ENCODE measurements at places on chromosomes 3 and 15. TPM values are rescaled to one million over a fixed set of nuclear protein-coding genes. Genes with fewer than 3 reads are reported as not detected.

The CPN2 gene
- polyA plus RNA-seq = not detected

The LRRC2 gene
- not detected for polyA plus RNA-seq

The GOLGA8T gene
- not detected for polyA plus RNA-seq

The FANCD2OS gene
- not detected for polyA plus RNA-seq

The CTXN2 gene
- not detected for polyA plus RNA-seq

The RPL29 gene
- 1,720 TPM for polyA plus RNA-seq

The RARB gene
- polyA plus RNA-seq = 0.07 TPM

The NUTM1 gene
- not detected for polyA plus RNA-seq

The MGLL gene
- polyA plus RNA-seq = not detected

The MORC1 gene
- not detected for polyA plus RNA-seq

The GPR62 gene
- polyA plus RNA-seq = not detected

The CRABP1 gene
- not detected for polyA plus RNA-seq

DNA sequence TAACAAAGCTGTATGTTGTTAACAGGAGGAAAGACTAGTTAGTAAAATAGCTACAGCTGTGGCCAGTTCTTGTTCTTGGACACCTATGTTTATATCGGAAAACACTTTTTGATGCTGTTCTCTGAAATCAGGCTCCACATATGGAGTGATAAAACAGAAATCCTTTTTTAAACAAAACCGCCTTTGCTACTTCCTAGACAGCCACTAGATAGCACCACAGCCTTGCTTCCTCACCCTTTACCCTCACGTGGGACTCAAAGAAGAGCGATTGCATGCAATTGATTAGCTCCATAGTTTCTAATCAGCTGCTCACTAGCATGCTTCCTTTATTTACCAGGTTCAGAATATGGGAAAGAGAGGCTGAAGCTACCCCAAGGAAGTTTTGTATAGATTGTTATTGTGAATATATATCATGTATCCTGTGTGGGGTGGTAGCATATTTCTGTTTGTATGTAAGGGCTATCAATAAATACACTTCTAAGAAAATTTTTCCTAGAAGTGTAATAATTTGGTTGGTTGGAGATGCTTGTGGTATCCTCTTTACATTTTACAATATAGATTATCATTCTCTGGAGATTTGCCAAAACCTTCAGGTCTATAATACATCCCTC, 4.3 kb upstream of the MTFMT start:
- DNase-seq = peak; percentile 33

DNA sequence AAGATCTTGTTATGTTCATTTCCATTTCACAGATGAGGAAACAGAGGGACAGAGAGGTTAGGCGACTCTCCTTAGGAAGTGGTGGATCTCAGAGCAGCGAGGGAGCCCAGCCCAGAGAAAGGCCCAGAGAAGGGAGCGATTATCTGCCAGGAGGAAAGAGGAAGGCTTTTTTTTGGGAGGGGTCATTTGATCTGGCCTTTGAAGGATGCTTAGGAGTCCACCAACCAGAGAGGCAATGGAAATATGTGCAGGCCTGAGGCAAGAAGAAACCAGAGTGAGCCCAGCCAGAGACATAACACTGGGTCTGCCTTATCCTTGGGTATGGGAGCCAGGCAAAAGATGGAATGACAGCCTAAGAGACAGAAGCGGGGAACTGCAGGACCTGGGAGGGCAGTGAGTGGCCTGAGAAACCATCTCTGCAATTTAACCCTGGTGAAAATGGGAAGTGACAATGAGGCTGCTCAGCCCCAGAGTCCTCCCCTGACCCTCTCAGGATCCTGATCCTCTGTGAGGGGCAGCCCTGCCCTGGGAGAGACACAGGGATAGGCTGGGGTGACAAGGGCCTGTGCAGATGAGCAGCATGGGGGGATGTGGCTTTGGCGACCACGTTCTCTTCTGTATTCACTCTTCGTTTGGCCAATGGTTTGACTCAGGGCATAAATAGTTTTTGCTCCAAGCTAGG, 163.2 kb downstream of the WNT7A start:
- DNase-seq = no peak

- no peak for DNase-seq
Observed at GRCh38 chr3:157610876-157611535, 107.8 kb upstream of the VEPH1 start.

GRCh38 chr3:30613133-30613825, 6.9 kb downstream of the TGFBR2 start:
- no peak for DNase-seq

- no peak for DNase-seq
Observed at GRCh38 chr3:184523825-184524615, 37.6 kb upstream of the EPHB3 start.

- DNase-seq = no peak
Observed at GRCh38 chr15:75065851-75066509, 42.6 kb downstream of the PPCDC start.

DNA sequence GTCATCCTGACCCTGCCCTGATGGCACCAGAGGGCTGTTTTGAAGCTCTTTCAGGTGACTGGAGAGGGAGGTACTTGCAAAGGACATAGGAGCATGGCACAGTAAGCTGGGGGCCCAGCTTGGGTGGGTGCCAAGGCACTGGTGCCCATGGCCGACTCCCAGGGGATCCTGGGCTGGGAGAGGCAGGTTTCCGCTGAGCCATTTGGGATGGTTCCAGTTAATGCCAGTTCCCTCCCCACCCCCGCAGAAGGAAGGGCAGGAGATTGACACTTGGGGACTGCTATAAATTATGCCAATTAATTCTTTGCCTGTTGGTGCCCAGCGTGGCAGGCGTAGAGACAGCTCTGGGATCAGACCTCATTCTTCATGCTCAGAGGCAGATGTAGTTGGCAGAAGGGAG, 26.1 kb downstream of the CD276 start:
- no peak for DNase-seq

DNA sequence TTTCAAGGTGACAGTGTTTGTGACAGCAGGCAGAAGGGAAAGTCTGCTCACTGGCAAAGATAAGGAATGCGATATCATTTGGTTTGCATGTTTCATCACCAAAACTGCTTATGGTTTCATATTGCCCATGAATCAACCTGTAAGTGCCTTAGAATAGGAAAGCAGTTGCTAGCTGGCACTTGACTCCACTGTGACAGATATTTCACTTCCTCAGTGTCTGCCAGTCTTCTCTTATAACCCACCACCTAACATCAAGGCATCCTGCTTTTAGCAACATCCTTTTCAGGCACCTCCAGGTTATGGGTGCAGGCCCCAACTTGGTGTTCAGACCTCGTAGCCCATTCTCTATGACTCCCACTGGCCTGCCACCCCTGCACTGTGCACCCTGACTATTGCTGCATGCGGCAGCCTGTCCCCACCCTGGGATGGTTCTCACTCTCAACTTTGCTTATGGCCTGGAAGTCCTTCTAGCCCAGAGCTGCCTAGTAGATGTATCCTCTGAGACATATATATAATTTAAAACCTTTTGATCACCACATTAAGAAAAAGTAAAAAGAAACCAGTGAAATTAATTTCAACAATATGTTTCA, 154.4 kb upstream of the RARB start:
- no peak for DNase-seq

- DNase-seq = no peak
Observed at GRCh38 chr3:171289291-171289690, 170.9 kb downstream of the TNIK start.

- no peak for DNase-seq
Observed at GRCh38 chr3:190178779-190179178, 58.1 kb upstream of the P3H2 start.

DNA sequence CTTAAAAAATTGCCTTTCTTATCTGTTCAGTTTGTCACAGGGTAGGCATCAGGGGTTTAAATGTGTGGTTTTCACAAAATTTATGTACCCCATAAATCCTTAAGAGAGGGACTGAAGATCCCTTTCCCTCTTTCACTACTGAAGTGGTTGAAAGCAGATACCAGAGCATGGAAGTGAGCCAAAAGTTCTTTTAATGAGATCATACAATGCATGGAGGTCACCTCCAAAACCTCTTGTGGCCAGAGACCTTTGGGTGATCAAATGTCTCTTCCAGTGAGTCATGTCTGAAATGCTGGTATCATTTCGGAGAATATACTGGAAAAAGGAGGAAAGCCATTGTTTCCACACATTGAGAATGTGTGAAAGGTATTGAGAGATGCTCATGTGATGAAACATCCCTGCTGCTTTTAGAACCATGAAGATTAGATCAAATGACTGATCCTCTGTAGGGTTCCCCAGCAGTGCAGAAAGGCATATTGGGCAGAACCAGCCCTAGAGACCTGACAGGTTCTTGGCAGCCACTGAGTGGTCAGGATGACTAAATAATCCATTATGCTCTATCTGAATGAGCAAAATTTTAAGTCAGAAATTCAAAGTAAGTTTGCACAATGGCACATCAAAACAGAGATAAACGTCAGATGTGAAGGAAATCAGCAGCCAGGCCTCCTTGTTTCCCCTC, 165.8 kb upstream of the SLC2A2 start:
- no peak for DNase-seq

GRCh38 chr15:89360294-89360971, 25.8 kb upstream of the POLG start:
- no peak for DNase-seq

- no peak for DNase-seq
Observed at GRCh38 chr3:88195951-88196434, 46.2 kb downstream of the C3orf38 start.

DNA sequence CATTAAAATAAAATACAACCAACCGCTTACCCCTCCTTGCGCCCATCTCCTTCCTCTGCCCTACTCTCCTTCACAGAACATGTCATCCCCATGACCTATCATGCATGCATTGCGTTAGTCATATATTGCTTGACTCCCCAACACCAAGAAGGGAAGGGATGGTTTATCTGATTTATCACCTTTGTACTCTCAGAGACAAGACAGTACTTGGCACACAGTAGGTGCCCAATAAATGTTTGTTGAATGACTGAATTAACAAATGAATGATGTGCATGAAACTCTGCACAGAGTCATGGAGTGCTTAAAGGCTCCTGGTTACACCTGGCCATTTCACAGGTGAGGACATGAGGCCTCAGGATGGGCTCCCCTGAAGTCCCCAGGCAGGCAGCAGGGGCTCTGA, 59.7 kb downstream of the IQSEC1 start:
- DNase-seq = no peak

DNA sequence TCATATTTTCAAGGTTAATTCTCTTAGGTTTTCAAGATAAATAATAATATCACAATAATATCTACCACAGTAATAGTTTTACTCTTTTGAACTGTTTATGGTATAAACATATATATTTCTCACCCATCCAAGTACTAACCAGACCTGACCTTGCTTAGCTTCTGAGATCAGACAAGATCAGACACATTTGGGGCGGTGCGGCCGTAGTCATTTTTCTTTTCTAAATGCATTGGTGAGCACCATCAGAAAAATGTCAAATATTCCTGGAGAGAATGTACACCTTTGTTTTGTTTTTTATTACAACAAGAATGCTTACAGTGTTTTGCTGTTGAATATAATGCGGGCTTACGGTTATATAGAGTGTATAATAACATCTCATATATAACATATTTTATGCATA, 267.8 kb downstream of the ADAMTS17 start:
- DNase-seq = no peak

GRCh38 chr15:69797051-69797595, 300.6 kb downstream of the TLE3 start:
- no peak for DNase-seq

GRCh38 chr3:12875857-12876836, 34.8 kb upstream of the RPL32 start:
- DNase-seq = no peak

DNA sequence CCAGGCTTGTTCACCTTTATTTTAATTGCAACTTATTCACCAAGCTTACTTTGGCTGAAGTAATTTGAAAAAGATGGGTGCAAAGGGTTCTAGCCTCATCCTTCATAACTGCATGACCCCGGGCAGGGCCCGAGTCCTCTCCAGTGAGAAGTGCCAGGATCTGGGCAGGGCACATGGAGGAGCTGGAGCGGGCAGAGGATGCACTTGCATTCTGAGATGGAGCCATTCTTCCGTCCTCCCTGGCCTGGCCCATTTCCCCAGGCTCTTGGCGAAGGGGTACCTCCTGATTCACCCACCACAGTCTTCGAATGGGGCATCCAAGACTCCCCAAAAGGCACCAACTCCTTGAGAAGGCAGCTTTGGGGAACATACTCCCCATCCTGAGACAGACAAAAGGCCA, 22.5 kb upstream of the PLXND1 start:
- no peak for DNase-seq

- DNase-seq = no peak
Observed at GRCh38 chr15:96124436-96124835, 206.1 kb upstream of the NR2F2 start.

GRCh38 chr3:128873244-128874022, 6.0 kb upstream of the ACAD9 start:
- DNase-seq = no peak

GRCh38 chr15:78133801-78134200, 2.6 kb upstream of the CIB2 start:
- DNase-seq = no peak

DNA sequence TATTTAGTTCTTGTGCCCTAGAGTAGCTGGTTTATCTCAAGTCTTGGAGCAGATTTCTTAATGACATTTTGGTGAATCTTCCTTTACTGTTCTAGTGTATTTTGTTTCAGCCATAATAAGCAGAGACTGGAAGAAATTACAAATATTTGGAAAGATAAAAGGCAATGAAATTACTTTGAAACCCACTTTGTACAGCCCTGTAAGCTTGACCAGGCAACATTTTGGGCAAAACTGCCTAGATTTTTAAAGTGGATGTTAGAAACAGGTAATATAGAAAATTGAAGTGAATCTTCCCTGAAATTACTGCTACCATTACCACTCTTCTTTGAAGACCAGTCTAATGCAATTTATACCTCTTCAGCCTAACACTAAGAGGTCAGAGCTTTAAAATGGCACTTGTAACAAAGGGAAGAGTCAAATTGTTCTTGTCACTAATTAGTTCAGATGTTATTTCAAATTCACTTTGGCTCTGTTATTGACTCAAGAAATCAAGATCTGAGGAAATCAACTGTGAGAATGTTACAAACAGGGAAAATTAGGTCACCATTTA, 589.4 kb downstream of the NLGN1 start:
- DNase-seq = no peak

GRCh38 chr3:53749448-53749847, 96.8 kb downstream of the CHDH start:
- no peak for DNase-seq

All from naive thymus-derived CD4-positive, alpha-beta T cell (primary cell).